ENCODE measurements at places on chromosomes 13 and 19.
A peak's percentile ranks its signal among the peaks of the same experiment; 100 is the strongest.

DNA sequence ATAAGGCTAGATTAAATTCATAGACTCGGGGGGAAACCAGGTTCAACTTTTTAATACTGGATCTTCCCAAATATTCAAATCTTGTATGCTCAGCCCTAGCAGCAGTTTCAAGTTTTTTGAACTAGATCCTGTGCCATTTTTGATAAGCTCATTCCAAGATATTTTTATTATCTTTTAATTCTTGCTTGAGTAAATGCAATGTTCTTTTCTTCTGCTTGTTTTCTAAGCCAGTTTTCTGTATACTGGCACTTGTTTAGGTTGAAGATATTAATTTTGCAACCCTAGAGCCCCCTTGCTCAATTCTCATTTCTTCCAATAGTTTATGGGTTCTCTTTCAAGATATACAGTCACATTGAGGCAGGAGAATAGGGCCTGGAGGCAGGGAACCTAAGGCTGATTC, 13.1 kb upstream of the PNMA8C start:
- DNase-seq = no peak

DNA sequence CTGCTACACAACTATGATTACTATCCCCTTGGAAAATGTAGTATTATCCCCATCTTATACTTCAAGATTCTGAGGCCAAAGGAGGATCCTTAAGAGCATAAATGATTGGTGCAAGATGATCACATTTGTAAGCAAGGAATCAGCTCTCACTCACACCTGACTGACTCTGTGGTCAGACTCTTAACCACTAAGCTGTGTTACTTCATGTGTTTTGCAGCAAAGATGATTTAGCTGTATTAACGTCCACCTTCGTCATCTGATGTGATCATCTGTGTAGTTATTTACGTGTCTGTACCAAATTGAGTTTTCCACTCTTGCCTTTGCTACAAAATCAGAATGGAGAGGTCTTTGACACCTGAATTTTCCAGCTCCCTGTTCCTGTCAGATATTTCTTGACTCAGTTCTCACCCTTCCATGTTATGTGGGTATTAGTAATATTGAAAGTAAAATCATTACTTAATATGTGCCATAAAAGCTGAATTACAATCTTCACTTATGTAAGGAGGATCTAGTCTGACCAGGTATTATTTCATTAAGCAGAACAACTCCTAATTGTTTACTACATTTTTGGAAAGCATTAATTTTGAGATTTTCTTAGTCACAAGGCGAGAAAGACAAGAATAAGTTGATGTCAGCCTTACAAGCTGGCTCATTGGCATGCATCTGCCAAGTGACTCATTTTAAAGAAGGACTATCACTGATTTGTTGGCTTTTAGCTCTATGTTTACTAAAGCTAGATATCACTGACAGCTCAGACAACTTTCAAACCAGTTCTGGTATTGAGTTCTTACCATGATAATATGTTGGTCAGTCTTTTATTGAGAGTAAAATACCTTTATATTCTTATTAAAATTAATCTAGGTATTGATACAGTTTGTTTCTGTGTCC, 1279.8 kb upstream of the PCDH9 start:
- DNase-seq = no peak

DNA sequence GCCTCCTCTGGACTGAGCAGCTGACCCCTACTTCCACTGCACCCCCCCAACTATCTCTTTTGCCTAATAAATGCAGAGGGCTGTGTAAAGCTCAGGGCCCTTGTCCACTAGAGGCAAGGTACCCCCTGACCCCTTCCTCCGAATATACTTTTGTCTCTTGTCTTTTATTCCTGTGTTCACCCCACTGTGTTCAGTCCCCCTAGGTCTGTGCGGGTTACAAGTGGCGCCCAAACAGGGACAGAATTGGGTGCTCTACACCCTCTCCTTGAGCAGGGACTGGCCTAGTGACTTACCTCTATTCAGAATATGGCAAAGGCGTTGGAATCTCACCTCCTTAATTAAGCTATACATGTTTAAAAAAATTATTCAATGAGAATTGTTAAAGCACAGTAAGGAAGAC, 15.0 kb downstream of the ZNF350 start:
- DNase-seq = no peak

DNA sequence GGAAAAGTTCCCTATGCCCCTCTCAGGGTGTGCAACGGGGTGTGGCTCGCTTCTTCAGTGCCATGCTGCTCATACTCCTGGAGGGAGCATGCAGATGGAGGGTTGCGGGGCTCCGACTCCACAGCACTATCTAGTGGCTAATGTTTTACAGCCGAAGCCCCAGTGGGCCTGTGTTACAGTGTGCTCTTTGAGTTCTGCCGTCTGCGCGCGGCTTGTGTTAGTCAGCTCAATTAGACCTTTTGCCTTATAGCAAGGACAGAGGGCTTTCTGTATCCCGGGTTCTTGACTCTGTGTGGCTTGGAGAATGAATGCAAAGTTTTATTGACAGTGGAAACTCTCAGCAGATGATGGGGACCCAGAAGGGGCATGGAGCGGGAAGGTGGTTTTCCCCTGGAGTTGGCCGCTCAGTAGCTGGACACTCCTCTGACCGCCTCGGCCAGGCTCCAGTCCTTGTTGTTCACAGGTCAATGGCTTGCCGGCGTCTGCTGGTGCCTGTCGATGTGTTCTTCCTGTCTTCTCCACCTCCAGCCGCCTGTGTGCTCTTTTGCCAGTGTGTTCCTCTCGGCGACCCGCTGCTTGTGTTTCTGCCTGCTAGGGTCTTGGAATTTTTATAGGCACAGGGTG, 383.4 kb downstream of the LMO7 start:
- DNase-seq = no peak

GRCh38 chr19:54462655-54463530, 685 bp downstream of the LENG9 start:
- no peak for DNase-seq

- DNase-seq = no peak
Observed at GRCh38 chr13:25179832-25180774, 8.0 kb upstream of the AMER2 start.

DNA sequence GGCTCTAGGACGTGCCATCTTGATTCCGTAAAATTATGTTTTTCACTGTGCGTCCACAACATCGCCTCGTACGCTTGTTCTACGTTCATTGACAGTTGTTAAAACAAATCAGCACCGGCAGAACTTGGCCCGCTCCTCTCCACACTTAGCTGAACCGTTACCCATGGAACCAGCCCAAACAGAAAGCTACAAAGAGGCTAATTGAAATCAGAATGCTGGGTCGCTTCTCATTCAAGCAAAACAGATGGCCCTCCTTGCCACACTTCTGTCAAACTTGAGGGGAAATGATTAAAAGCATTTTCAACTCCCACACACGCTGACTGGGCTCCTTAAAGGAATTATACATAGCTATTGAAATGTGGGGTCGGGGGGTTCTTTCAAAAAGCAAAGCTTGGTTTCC, 71.6 kb downstream of the TM9SF2 start:
- no peak for DNase-seq

GRCh38 chr19:30029721-30030510, 87.9 kb downstream of the URI1 start:
- peak; percentile 68 for DNase-seq

GRCh38 chr19:36128392-36128736, 11.5 kb upstream of the CAPNS1 start:
- DNase-seq = no peak

GRCh38 chr19:10291554-10292205, 1.9 kb downstream of the ICAM5 start:
- DNase-seq = no peak

- DNase-seq = no peak
Observed at GRCh38 chr13:51623473-51623872, 39.2 kb downstream of the WDFY2 start.

DNA sequence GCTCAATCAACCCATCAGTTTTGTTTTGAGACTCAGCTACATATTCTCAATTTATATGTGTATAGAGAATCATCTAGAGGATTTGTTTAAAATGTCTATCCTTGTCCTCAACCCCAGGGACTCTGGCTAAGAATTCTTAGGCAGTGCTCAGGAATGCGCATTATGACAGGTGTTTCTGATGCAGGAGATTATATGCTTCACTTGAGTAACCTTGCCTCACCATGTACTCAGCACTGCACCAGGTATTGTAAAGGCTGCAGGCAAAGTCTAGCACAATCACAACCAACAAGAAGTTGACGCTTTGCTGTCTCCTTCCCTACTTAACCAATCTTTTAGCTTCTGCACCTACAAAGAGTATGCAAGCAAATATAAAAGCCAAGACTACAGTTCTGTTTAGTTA, 79.6 kb downstream of the LACC1 start:
- no peak for DNase-seq

DNA sequence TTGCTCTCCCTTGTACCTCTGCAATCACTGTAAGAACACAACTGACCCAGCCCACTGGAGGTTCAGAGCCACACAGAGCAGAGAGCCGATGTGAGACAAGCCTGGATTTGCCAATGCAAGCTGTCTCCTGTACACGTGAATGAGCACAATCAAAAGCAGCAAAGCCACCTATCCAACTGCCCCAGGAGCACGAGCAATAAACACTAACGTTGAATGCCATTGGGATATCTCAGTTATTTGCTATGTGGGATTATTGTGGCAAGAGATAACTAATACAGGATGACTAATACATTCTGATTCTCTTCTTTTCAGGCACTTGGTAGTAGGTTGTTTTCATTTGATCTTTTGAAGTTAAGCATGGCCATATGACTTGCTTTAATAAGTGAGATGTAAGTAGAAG, 85.2 kb upstream of the FAM216B start:
- no peak for DNase-seq

- no peak for DNase-seq
Observed at GRCh38 chr13:100298691-100299090, 209.8 kb downstream of the PCCA start.

- DNase-seq = no peak
Observed at GRCh38 chr19:31275068-31275334, 74.2 kb downstream of the TSHZ3 start.

DNA sequence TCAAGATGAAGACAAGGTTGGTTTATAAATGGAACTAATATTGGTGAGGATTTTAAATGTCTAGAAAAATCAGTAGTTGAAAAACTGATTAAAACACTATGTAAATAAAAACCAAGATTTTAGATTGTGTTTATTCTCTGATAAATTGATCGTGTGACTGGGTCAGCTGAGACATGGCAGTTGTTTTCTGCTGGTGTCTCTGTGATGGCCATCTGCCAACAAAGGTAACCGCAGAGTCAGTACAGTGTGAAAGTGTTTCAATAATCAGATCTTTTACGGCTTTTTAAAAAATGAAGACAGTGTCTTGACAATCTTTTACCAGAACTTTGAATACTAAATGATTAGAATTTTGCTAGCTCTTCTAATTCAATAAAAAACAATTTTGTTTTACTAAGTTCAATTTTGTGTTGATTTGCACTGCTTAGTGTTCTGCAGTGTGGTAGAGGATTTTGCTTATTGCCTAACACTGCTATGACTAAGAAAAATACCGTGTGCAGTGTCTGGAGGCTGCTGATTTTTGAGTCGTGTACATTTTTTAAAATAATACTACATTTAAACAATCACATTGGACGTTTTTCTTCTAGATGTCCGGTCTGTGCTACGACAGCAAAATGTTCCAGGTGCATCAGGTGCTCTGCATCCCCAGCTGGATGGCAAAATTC, 32.7 kb upstream of the GPR183 start:
- DNase-seq = no peak

DNA sequence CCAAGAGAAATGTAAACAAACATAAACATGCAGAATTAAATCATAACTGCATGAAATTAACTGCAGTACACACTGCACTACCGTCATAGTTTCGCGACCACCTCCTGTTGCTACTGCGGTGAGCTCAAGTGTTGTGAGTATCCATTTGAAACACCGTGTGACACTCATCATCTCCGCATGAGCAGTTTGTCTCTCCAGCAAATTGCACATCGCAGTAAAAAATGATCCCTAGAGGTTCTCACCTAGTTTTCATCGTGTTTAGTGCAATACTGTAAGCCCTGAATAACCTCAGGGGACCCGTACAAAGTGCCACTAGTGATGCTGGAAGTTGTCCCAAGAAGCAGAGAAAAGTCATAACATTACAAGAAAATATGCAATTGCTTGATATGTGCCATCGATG, 147.7 kb downstream of the DPF1 start:
- no peak for DNase-seq

All from GM12864 (cell line).